Retina (tissue), 1 donor: ENCODE measurements at places on chromosomes 16 and 17.

GRCh38 chr16:23499801-23500200 is 10.5 kb downstream of the GGA2 start:
- no peak for DNase-seq

DNA sequence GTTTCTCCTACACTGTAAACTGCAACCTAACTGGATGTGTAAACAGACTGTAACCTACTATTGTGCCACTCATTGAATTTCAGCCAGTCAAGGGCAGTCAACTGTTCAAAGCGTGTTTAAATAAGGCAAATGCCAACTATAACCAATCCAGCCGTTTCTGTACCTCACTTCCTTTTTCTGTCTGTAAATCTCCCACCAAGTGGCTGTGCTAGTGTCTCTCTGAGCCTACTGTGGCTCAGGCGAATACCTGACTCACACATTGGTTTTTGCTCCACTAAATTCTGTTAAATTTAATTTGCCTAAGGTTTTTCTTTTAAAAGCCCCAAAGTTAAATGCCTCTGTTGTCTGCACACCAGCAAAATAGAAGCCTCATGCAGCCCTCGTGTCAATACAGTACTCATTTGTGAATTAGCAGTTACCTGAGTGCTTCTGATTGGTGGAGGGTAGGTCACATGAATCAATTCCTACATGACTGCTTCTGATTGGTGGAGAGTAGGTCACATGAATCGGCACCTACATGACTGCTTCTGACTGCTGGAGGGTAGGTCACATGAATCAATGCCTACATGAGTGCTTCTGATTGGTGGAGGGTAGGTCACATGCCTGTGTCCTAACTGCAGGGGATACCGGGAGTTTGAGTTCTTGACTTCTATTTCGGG is 31.1 kb upstream of the CCR7 start:
- DNase-seq = no peak

- peak; percentile 80 for DNase-seq
These were observed 14.4 kb downstream of the NDUFAF8 start for GRCh38 chr17:81253358-81254131.

GRCh38 chr17:36152639-36153120 is 23.8 kb downstream of the TBC1D3B start:
- no peak for DNase-seq

- DNase-seq = peak; percentile 28
These were observed 198.9 kb downstream of the ABCC12 start for GRCh38 chr16:47956916-47957315.

DNA sequence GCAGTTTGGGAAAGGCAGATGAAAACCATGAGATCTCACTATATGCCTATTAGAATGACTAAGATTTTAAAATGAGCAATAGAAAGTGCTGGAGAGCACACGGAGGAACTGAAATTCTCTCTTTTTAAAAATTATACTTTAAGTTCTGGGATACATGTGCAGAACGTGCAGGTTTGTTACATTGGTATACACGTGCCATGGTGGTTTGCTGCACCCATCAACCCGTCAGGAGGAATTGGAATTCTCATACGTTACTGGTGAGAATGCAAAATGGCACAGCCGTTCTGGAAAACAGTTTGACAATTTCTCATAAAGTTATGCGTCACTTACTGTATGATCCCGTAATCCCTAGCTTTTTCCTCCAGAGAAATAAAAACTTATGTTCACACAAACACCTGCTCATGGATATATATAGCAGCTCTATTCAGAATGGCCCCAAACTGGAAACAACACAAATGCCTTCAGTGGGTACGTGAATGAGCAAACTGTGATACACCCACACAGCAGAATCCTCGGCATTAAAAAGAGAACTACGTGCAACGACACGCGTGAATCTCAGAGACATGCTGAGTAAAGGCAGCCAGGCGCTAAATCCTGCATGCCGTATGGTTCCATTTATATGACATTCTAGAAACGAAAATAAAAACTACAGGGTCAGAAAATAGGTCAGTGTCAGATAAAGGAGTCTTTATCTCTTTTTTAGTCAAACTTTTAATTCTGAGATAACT is 11.8 kb downstream of the PIK3R6 start:
- DNase-seq = no peak

GRCh38 chr17:81354252-81354953 is 40.9 kb upstream of the BAHCC1 start:
- DNase-seq = no peak

DNA sequence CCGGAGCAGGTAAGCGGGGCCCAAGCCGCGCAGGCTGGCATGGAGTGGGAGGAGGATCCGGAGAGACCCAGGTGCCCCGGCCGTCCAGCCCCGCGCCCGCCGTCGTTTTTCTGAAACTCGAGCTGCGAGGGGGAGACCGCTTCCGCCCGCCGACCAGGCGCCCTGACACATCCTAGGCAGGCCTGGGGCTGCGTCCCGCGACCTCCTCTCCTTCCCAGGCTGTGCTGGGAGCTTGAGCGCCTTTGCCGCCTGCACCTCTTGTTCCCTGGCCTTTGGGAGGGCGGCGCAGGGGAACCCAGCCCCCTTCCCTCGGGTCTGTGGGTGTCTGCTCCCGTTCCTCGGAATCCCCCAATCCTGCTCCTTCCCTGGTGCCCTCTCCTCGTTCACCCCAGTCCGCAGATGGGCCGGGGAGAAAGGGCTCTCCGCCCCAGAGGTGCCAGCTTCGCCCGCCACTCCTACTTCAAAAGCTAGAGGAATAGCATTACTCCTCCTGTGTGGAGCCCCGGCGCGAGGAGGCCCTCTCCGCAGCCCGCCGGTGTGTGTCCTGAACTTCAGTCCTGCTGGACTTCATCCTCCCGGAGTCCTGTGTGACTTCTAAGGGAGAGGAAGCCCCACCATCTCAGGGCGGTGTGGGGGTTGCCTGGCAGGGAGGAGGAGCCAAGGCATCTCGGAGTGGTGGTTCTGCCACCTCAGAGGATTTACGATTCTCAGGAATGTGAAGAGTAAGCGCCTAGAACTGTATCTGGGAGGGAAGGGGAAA is 1.0 kb downstream of the NHERF1 start:
- peak; percentile 52 for DNase-seq

GRCh38 chr16:73713251-73713650 is 583.4 kb upstream of the PSMD7 start:
- peak; percentile 47 for DNase-seq

GRCh38 chr16:90008708-90009145 is 10.5 kb downstream of the DBNDD1 start:
- no peak for DNase-seq

- no peak for DNase-seq
These were observed 547.0 kb downstream of the MAF start for GRCh38 chr16:79053577-79053976.

DNA sequence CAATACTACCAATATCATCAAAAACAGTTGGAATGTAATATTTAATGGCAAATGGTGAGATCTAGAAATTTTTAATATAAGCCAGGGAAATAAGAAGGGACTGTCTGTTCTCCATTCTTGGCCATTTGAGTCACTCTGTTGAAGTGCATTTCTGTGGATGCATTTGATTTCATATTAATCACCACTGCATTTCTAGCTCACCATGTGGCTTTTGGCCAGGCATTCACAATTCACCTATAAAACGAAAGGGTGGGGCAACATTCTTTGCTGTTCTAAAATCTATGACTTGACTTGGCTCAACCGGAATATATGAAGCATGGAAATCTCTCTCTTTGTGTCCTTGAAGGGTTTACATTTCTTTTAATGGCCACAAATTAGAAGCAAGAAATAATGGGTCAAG is 483.0 kb downstream of the SLC39A11 start:
- no peak for DNase-seq

DNA sequence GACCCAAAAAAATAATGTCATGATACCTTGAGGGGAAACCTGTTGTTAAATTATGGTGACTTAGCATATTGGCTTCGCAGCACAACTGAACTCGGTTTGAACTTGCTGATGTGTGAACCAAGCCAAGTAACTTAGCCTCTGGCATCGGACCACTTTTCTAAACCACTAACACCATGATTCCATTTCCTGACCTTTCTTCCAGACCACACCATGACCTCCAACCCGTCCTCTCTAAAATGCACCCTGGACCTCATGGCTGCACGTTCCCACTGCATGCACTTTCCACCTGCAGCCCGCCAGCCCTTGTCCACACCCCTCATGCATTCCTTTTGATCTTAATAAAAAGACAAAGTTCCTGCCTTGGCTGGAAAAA is 29.3 kb downstream of the DYNLRB2 start:
- no peak for DNase-seq

DNA sequence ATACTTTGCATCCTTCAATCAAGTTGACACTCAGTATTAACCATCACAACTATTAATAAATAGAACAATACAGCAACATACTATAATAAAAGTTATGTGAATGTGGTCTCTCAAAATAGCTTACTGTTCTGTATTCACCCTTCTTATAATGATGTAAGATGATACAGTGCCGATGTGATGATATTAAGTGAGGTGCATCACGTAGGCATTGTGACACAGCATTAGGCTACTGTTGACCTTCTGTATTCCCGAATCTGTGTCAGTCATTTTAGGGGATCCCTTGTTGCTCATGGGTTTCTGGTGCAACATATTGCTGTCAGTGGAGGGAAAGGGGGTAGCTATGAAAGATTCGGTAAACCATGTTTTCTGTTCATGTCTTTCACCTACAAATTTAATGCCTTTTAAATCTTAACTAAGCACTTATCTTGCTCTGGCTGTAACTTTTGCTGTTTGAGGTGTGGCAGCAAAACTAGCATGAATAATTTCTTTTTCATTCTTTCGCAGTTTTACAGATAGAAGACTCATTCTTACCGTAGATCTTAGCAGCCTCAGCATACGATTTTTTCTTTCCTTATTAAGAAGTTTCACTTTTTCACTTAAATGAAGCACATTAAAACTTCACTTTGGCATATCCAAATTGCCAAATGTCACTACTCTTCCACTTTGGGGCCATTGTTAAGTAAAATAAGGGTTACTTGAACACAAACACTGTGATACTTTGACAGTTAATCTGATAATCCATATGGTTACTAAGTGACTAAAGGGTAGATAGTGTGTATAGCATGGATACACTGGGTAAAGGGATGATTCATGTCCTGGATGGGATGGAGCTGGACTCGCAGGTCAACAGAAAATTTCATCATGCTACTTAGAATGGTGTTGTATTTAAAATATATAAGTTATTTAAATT is 29.6 kb downstream of the NFAT5 start:
- no peak for DNase-seq

DNA sequence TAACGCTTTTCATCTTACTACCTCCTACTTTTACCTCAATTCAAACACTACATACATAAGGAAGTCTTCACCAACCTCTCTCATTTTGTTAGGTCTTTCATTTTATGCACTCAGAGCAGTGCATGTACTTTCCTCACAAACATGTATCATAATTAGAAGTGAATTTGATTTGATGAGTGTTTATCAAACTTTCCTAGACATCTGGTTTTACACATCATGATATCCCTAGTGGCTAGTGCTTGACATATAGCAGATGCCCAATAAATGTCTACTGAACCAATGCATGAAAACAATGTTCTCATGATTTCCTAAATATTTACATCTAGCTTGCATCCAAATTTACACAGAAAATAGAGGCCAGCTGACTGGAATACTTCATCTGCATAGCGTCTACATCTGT is 323.4 kb upstream of the KIF2B start:
- DNase-seq = no peak

DNA sequence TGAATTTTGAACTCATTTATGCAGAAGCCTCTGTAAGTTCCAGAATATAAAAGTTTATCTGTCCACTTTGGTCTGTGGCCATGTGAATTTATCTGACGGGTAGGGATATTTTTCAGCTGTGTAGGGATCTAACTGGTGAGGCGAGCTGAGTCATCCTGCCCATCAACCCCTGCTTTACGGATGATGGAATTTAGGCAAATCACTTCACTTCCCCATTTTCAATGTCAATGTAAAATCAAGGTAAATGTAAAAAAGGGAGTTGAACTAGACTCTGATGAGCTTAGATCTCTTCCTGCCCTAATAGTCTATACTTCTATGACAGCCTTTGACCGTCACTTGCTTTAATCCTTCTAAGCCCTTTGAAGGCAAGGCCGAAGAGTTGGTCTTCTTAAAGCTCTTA is 2.6 kb downstream of the SLC16A6 start:
- DNase-seq = no peak

DNA sequence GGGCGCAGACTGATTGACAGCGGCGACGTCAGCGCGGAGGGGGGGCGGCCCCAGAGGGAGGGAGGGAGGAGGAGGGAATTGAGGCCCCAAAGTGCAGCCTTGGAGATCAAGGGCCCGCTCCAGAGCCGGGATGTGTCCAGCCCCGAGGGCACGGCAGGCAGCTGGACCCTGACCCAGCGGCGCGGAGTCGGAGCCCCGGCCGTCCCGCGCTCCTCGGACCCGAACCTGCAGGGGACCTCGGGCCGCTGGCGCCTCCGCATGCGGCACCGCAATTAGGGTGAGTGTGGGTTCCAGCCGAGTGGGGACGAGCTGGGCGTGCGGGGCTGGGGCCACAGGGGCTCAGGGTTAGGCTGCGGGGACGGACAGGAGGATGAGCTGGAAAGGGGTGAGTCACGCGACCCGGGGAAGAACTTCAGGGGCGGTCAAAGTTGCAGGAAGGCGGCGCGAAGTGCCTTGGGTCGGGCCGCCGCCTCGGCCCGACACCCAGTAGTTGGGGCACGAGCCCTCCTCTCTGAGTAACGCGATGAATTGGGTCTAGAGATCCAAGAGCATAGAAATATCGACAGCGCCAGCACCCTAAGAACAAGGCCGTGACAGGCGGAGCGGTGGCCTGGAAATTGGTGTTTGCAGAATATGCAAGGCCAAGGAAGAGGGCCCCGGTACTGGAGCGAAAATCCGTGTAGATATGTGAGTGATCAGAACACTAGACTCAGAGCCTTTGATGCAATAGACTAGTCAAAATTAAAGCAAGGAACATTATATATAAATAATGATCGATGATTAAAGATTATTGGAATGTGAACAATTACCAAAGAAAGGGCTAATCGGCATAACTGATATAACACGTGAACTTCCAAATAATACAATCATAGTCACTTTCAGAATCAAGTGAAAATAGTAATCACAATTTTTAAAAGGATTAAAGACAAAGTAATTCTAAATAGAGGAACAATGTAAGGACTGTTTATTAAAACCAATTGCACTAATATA is at the start of gene TBX4:
Gene TBX4 (plus strand): TSS at position 122 of the 990 bp plus-strand sequence. CDS start 4,069 bp downstream, outside the sequence.
- DNase-seq = peak; percentile 67

DNA sequence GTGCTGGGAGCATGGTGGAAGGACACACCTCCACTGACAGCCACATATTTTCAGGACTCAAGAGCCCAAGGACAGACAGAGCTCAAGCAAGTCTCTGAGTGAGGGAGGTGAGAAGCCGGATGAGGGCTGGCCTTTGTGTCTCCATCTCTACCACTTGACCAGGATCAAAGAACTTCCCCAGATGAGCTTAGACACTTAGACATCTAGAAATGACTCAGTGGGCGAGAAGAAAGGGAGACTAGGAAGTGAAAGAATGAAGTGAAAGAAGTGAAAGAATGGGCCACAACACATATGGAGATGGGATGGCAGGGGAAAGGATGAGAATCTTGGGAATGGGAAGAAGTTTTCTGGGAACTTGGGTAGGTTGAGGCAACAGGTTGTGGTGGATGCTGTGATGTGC is 274.9 kb upstream of the CCL2 start:
- DNase-seq = no peak

GRCh38 chr17:66675273-66675990 is 159.5 kb upstream of the CACNG5 start:
- no peak for DNase-seq
